ENCODE measurements at places on chromosomes 16 and 17.

DNA sequence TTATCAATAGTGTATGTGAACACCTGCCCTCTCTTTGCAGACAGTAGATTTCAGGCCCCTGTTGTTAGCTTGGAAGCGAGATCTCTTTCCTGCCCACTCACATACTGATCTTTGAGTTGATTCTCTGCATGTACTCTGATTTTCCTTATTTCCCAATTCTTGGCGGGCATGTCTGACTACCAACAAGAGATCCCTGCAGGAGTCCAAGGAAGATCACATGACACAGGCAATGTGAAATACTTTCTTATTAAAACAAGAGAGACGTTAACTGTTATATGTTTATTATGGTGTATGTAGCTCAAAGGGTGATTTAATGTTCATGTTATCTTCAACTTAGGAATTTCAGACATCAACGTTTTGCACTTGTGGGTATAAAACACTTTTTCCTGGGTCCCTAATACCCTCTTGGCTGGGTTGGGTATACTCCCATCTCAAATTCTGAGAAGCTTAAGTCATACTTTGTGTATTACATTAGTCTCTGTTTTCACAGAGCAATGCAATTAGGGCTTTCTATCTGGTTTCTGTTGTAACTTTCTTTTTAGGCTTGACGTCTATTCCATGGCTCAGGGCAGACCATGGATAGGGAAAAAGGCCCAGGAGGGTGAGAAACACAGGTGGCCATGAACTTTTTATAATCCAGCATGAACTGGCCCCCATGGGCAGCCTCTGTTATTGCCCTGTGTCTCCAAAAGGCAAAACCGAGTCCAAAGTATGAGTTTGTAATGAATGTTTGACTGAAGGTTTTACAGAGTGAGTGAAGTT, 32.2 kb downstream of the HSD17B2 start:
- peak; percentile 66 for DNase-seq

- no peak for DNase-seq
Observed at GRCh38 chr17:78197147-78197832, 10.1 kb downstream of the AFMID start.

GRCh38 chr17:17384961-17385360, 81.8 kb downstream of the NT5M start:
- no peak for DNase-seq

- DNase-seq = no peak
Observed at GRCh38 chr17:81285179-81285878, 9.8 kb downstream of the SLC38A10 start.

DNA sequence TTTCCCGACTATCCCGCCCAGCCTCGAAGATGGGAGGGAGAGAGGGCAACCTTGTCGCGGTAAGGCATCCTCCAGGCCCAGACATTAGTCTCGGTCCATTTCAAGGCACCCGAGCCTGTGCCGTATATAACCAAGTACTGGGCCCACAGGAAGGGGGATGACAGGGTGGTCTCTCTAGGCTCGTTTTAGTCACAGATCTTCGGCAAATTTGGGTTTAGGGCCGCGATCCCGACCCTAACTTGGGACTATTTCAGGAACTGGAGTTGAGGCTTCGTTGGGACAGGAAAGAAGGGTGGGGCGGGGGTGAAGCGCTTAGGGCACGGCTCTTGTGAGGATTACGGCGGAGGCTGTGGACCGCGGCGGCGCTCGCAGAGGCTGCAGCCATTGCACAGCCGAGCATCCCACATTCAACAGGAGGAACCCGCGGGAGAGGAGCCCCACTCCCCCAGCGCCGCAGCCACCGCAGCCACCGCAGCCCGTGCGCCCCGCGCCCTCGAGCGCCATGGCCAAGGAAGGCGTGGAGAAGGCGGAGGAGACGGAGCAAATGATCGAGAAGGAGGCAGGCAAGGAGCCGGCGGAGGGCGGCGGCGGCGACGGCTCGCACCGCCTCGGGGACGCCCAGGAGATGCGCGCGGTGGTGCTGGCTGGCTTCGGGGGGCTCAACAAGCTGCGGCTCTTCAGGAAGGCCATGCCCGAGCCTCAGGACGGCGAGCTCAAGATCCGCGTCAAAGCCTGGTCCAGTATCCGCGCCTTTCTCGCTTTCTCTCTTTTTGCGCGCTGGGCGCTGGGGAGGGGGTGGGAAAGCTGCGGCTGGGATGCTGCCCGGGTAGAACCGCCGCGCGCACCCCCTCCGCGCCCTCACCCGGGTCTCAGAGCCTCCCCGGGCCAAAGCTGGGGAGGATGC, at the start of gene VAT1L:
Gene VAT1L (plus strand): TSS at position 384 of the 904 bp plus-strand sequence. CDS start 119 bp downstream, at position 503.
- peak; percentile 24 for DNase-seq

- peak; percentile 97 for DNase-seq
Observed at GRCh38 chr17:951325-952132, 28.0 kb downstream of the NXN start.

DNA sequence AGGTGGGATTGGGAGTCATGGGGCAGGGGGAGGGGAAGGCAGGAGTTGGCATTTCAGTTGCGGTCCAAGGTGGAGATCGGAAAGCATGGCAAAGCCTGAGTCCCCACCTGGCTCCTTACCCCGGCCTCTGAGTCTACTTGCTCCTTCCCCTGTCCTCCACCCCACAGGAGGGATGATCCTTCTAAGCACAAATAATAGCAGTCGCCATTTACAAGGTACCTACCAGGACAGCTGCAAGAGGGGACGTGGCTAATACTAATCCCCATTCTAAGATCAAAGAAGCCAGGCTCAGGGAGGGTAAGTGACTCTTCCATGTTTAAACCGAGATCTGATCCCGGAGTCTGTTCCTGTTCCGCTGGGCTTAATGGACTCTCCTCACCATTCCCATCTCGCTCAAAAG, 396.3 kb downstream of the SLC39A11 start:
- DNase-seq = no peak

- no peak for DNase-seq
Observed at GRCh38 chr17:77859035-77859810, 99.3 kb upstream of the TNRC6C start.

- DNase-seq = peak; percentile 57
Observed at GRCh38 chr17:79011451-79012147, 2.0 kb upstream of the CANT1 start.

- no peak for DNase-seq
Observed at GRCh38 chr17:914561-914960, 65.0 kb downstream of the NXN start.

GRCh38 chr17:74646231-74646630, 22.7 kb upstream of the CD300E start:
- peak; percentile 3 for DNase-seq

- DNase-seq = no peak
Observed at GRCh38 chr16:57538235-57538721, 1.9 kb upstream of the CCDC102A start.

DNA sequence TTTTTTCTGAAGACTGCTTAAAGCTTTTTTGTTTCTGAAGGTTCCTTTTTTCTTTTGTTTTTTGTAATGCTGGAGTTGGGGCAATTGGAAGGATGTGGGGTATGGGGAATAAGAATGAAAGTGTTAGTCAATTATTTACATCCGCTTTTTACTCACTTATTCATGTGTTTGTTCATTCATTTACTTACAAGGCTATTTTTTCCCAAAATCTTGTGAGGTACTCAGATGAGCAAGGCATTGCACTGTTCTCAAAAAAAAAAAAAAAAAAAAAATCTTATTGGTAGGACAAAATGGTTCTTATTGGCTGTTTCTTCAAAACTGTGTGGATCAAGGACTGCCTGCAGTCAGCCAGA, 55.7 kb downstream of the PLD6 start:
- DNase-seq = no peak

DNA sequence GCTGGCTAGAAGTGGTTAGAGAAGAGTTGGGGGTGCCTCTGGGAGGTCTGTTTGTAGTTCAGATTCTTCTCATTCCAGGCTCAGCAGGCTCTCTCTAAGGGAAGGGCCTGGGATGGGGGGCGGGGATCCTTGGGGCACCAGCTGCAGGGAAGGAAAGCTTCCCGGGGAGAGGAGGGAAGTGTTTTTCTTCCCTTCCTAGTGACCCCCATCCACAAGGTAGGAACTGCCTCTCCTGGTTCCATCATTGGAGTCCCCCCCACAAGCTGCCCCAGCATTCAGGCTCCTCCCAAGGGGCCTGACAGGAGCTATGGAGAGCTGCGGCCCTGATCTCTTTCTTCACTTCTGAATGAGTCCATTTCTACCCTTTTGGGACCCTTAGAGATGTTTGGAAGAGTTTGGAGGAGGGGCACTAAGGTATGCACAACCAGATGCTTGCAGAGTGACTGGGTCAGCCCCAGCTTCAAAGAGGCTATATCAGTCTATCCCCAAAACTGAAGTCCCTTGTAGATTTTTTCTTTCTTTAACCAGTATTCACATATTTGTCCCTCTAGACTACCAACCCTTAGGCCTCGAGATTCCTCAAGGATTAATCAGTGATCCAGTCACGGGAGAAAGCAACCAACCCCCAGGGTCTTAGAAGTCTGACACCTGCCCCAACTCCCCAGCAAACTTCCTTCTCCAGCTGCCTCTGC, 13.9 kb upstream of the FZD2 start:
- peak; percentile 95 for DNase-seq

DNA sequence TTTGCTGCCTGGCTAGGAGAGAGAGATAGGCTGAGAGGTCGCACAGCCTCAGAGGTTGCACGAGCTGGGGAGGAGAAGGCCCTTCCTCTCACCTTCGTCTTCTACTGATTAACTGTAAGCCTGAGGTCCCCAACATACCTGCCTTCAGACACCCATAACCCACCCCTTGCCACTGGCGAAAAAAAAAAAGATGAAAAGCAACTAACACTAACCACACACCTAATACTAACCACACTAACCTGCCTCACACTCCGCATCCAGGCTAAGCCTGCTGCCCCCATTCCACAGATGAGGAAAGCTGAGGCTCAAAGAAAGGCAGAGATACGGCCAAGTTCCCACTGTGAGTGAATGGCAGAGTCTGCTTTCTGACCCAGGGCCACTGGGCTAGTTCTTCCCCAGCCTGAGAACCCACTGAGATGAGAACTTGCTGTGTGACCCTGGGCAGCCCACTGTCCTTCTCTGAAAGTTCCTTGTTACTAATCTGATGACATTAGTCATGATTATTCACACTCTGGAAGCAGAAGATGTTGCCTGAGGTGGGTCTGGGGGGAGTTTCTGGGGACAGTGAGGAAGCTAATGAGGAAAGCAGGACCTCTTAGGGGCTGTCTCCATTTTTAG, 4.6 kb downstream of the IL21R start:
- DNase-seq = no peak

- no peak for DNase-seq
Observed at GRCh38 chr16:89044418-89045180, 49.1 kb upstream of the ACSF3 start.

DNA sequence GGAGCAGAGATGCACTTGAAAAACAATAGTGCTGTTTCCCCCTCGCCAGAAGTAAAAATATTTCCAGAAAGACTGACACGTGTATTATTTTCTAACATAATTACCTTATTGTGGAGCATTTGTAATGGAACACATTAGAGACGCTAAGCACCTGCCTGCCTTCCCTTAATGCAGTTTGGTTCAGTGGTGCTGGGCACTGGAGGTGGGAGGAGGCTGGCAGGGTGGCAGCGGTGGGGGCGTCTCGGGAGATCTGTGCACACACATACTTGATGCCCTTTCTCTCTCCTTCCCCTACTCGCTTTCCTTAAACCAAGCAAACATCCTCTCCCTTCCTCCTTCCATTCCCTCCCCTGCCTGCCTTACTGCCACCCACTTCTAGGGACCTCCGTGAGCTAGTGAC, 156.6 kb upstream of the SDK2 start:
- no peak for DNase-seq

GRCh38 chr16:89505204-89506112, 2.7 kb upstream of the SPG7 start:
- peak; percentile 62 for DNase-seq

- DNase-seq = no peak
Observed at GRCh38 chr16:85072947-85073346, 39.3 kb downstream of the CIBAR2 start.

DNA sequence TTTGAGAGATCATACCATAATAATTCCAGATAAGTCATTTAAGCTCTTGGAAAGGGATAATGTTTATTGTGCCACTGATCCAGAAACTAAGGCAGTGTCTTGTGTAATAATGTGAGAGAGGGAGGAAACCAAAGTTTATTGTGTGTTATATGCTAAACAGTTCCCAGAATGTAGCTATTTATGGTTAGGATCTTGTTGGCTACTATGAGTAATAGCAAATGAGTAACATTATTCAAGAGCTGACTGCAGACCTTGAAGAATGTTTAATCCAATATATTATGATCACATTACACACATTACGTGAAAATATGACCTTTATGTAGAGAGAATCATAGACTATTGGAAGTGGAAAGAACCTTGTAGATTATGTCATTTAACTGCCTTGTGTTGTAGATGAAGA, 139.5 kb downstream of the BCAS3 start:
- DNase-seq = peak; percentile 11

DNA sequence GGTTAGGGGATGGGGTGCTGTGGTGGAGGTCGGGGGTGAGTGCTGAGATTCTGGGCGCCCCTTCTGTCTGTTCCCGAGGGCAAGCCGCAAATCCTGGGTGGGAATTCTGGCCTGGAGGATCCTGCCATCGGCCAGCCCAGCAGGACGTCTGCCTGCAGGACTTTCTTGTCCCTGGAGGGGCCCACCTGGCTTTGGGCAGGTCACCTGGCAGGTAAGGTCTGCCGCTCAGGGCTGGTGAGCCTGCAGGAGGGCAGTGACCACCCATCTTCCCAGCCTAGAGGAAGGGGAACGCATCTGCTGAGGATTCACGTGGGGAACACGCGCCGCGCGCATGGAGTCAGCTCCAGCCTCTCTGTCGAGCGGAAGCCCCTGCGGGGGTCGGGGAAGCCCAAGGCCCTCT, 5.4 kb downstream of the RNF222 start:
- no peak for DNase-seq

GRCh38 chr16:67545665-67546024, 16.7 kb upstream of the CTCF start:
- no peak for DNase-seq

DNA sequence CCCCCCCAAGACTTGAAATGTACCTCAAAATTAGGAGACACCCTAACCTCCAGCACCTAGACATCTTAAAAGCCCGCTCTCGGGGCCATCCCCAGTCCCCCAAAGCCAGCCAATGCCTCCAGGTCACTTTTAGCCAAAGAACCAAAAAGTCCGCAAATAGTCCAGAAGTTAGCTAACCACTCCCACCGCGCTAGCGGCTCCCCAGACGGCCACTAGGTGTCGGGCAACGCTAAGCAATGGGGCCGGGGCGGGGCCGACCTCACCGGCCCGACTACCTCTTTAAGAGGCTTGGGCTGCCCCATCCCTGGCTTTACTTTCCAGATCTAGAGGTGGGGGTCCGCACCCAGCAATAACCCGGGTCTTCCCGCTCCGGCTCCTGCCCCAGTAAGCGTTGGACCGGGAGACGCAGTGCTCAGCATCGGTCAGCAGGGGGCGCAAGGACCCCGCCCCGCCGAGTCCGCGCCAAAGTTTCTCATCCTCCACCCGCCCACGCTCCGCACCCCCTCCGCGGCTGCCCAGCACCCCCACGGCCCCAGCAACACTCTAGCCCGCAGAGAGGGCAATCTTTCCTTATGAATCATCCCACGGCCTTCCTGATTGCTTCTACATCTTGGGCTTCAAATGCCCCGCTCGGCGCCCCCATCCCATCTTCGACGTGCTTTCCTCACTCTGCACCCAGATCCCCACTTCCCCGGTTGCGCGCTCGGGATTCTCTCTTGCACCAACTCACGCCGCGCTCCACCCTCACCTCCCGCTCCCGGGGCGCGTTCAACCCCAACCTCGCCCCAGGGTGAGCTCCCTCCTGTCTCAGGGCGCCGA, 765 bp downstream of the COL1A1 start:
- DNase-seq = peak; percentile 87

- DNase-seq = no peak
Observed at GRCh38 chr16:50915120-50915519, 173.2 kb downstream of the CYLD start.
